GM23338 (cell line): ENCODE measurements at places on chromosomes 7 and 10. TPM values are rescaled to one million over a fixed set of nuclear protein-coding genes. Genes with fewer than 3 reads are reported as not detected.

DNA sequence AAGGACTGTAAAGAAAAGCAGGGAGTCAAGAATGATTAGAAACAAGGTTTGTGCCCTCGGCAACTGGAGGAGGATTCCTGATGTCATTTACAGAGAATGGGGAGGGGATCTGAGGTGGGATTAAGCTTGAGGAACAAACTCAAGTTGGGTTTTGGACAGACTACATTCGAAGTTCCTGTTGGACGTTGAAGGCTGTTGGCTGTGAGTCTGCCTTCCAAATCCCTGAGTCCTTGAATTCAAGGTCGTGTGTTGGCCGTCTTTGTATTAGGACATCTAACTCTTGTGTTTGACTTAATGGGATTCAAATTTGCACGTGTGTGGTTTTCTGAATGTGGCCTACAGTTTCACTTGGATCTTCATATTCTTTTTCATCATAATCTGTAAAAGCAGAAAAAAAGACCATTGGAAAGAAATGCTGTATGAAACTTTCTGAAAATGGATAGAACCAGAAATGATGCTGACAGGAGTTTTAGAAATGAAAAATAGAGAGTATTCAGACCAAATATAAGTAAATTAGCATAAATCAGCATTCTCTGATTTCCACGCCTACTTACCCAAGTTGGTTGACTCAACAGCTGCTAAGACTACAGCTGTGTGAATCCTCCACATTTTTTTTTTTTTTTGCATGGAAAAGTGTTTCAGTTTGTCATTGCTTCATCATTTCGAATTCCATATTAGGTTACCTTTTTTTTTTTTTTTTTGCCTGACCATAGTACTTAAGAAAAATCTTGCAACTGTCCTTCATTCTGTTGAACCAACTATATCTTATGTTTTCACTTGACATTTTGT, 94.8 kb downstream of the KIAA1217 start:
- H3K27ac ChIP-seq: no peak overlapping the region
- no peak for DNase-seq
- no peaks in the 10 kb centered on the region for H3K36me3 ChIP-seq
- no peaks in the 10 kb centered on the region for H3K27me3 ChIP-seq
- no peak overlapping the region for H3K4me3 ChIP-seq

DNA sequence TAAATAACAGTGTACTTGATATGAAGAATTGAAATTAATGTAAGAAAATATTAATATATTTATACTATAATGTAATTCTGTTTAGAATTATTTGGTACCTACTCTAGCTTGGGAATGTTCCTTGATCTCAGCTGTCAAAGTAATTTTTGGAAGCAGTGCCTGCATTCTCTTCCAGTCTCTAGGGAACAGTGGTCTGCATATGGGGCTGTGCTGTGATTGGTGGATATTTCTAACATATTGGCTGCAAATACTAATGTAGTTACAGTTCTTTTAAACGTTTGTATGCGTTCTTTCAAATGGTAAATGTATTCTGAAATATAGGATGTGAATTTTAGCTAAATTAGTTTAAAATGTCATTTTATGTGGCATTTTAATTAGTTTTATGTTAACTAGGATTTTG, 87.2 kb downstream of the PHF14 start:
- no peak overlapping the region for H3K4me3 ChIP-seq
- no peak overlapping the region for H3K27ac ChIP-seq
- H3K27me3 ChIP-seq: no peaks in the 10 kb centered on the region
- no peak for DNase-seq
- peaks cover 20% of the 10 kb centered on the region for H3K4me1 ChIP-seq

DNA sequence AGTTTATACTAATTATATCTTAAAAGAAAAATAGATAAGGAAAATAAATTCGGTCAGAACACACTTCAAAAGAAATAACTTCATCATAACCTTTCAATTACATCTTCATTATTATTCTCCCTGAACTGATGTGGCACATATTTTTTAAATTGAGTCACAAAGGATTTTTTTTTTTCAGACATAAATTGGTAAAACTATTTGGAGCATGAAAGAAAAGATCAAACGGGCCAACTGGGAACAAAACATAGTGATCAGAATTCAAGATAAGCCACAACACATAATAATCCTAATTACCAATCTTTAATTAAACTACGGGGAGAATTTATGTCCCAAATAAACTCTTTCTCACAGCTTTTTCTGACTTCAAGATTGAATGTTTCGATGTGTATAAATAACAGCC, 258.2 kb upstream of the MAGI2 start:
- no peak for DNase-seq
- H3K4me3 ChIP-seq: no peak overlapping the region
- H3K4me1 ChIP-seq: no peaks in the 10 kb centered on the region
- no peaks in the 10 kb centered on the region for H3K36me3 ChIP-seq

DNA sequence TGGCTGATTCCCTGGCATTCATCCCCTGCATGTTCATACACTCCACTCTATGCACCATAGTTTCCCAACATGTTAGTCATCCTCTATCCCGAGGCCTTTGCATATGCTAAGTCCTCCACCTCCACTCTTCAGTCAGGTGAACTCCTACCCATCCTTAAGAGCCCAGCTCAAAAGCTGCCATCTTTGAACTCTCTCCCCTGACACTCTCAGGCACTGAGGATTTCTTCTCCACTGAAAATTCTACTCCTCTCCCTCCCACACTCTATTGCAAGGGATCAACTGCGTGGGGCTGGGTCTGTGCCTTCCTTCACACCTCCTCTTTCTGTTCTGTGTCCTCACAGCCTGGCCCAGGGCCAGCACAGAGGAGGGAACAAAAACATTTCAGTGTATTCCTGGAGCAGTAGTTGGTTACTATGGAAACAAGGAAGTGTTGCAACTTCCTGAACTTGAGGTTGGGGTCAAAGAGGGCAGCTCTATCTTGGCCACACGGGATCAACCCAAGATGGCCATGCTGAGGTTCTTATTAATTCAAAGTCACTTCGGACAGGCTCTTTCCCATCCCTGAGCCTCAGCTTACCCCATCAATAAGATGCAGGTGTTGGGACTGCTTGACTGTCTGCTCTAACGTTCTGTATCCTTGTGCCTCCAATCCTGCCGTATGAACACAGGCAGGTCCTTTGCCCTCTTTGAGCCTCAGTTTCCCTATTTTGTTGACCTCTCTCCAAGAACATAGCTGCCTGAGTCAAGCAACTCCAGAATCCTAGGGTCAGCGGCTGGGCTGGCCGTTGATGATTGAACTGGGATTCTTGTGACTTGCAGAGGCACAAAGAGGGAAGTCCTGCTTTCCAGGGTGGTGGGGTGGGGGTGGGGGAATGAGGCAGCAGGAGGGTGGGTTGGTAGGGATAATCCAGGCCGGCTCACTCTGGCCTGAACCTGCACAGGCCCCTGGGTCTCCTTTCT, 15.5 kb downstream of the ZMIZ1 start:
- DNase-seq: peak; percentile 68
- H3K27me3 ChIP-seq: no peaks in the 10 kb centered on the region
- no peak overlapping the region for H3K27ac ChIP-seq
- H3K36me3 ChIP-seq: no peaks in the 10 kb centered on the region
- no peak overlapping the region for H3K4me3 ChIP-seq
- peaks cover 13% of the 10 kb centered on the region for H3K4me1 ChIP-seq

ADAM12 gene
- total RNA-seq: 0.16 and 0.87 TPM in 2 replicates

NKX1-2 gene
- total RNA-seq: 37.0 and 39.4 TPM in 2 replicates

DNA sequence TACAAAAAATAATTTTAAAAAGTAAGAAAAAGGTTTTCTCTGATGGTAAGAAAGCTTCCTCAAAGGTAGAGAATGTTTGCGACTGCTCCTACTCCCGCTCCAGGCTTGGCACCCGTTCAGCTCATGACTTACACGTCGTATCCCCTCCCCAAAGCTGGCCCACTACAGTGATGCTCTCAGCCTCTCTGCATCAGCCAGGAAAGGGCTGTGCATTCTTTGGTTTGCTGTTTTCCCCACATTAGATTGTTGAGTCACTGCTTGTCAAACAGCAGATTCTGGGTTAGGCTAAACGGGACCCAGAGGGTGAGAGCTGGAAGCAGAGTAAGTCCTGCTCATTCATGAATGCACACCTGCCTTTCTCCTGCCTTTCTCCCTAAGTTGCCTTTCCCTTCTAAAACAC, 54.7 kb upstream of the NMT2 start:
- no peaks in the 10 kb centered on the region for H3K4me1 ChIP-seq
- H3K27me3 ChIP-seq: no peaks in the 10 kb centered on the region
- DNase-seq: no peak
- H3K27ac ChIP-seq: no peak overlapping the region
- H3K36me3 ChIP-seq: no peaks in the 10 kb centered on the region

DNA sequence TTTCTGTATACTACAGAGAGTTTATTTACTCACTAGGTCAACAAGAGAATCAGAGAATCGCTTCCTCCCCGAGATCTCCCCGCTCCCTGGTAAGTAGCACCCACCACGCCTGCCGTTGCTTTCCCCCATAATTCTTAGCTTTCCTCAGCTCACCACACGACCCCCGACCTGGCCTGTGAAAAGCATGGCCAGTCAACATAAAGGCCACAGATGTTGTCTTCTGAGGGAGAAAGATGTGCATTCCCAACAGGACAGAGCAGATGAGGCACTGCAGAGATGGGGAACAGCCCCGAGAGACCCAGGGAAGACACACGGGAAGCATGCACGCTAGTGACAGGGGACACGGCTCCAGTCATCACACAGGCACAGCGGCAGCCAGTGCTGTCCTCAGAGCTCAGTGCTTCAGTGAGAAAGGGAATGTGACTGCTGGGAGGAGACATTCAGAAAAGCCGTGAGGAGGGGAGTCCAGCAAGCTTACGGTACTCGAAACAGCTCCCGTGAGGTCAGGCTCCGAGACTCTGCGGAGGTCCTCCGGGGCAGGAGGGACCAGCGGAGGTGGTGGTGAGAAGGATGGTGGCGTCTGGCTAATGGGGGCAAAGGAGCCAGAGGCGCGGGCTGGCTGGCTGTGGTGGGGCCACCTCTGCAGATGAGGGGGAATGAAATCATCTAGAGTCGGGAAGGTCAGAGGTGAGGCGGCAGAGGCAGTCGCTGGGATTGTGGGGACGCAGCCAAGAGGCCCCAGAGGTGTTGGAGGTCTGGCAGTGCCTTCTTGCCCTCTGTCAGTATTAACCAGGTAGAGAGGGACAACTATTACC, 123.4 kb upstream of the PDLIM1 start:
- no peaks in the 10 kb centered on the region for H3K36me3 ChIP-seq
- no peaks in the 10 kb centered on the region for H3K27me3 ChIP-seq
- H3K27ac ChIP-seq: no peak overlapping the region
- H3K4me3 ChIP-seq: no peak overlapping the region
- peaks cover 32% of the 10 kb centered on the region for H3K4me1 ChIP-seq

DNA sequence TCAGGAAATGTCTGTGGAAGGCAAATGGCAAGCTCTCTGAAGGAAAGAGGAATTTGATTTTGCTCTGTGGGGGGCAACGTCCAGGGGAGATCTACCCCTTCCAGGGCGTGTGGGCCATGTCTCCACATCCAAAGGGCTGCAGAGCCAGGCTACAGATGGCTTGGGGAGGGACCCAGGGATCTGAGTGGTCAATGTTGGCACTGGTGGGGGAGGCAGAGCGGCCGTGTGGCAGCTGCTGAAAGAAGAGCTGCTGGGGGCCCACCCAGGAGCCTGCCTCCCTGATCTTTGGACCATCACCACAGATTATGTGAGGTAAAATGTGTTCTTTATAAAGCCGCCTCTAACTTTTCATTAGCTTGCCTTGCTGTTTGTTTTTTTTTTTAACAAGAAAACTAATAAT, 144.1 kb downstream of the HERPUD2 start:
- H3K4me3 ChIP-seq: no peak overlapping the region

DNA sequence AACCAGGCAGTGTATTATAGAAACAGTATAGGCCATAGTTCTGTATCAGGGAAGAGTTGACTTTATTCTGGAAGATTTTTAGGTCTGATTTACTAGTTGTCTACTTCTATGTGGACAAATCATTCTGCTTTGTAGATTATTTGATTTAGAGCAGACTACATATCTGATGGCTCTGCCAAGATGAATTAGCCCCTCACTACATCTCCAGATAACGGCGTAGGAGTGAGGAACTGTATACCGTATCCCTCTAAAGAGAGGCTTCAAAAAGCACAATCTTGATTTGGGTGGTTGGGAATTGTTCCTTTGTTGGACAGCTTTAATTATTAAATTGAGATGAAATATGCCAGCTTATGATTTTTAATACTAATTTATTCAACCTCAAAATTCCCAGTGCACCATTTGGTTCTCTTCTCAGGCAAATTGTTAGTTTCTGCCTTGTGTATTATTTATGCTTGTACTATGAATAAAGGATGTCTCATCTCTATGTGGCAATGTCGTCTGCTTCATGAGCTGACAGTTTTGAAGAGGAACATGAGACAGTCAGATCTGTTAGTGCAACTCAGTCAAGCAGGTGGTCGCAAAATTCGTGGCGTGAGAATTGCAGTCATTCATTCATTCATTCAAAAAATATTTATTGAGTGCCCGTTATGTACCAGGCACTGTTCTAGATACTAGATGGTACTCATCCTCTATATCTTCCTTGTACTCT, 422.8 kb downstream of the EXOC4 start:
- no peaks in the 10 kb centered on the region for H3K36me3 ChIP-seq
- DNase-seq: no peak
